ENCODE measurements at places on chromosomes 13 and 19.

DNA sequence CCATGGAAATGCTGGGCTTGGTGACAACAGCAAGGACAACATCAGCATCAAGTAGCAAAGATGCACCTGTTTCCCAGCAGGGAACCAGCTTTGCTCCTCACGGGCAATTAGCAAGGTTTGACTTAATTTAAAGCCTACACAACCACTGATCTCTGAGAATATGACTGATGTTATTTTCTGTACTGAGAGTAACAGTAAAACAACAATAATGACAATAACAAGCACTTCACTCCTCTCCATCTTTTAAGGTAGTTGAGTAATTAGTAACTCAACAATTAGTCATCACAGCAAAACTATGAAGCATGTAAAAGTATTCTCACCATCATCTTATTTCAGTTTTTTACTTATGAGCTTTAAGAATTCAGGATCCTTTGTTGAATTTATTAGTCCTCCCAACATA is 37.3 kb downstream of the ENOX1 start:
- no peak for DNase-seq

- no peak for DNase-seq
These were observed 9.6 kb upstream of the CEACAM6 start for GRCh38 chr19:41745756-41746155.

- no peak for DNase-seq
These were observed 14.6 kb downstream of the XRCC1 start for GRCh38 chr19:43560687-43561086.

- DNase-seq = no peak
These were observed 14.1 kb downstream of the CEBPG start for GRCh38 chr19:33387351-33388230.

DNA sequence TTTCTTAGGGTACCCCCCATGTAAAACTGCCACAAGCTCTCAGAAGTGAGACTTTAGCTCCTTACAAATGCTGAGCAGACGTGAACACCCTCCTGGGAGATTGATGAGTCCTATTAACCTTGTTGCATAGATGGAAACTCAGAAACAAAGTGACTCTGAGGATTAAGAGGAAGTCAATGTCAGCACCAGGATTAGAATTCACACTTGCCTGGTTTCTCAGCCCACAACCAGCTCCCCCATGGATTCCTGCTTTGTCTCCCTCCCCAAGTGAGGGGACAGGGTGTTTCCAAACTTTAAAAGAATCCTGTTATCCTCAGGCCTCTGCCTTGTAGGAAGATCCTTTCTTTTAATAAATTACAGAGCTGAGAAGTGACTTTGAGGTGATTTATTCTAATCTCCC is 324.4 kb downstream of the NDFIP2 start:
- no peak for DNase-seq

- DNase-seq = no peak
These were observed 1599.6 kb downstream of the SLITRK5 start for GRCh38 chr13:89270736-89271135.

DNA sequence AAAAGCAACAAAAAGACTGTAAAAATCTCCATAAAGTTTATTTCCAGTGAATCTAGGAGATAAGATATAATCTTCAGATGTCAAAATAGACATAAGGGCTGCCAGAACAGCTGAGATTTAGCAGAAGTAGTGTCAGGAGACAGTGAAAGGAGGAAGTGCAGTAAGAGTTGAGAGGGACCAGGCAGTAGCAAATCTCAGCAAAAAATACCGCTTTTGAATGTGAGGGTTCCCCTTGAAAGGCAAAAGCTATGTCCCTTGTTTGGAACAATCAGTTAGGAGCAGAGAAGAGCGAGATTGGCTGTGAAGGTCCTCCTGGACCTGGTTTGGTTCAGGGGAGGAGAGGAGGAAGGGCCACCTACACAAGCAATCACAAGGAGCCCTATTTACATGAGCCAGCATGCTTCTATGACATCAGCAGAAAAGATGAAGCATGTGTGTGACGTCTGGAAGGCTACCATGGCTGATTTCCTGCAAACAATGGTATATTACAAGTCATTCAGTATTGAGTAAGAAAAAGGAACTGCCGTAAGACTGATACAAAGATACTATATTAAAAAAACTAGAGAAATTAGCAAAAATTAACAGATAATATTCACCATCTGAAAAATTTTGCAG is 98.9 kb upstream of the SIAH3 start:
- DNase-seq = no peak

DNA sequence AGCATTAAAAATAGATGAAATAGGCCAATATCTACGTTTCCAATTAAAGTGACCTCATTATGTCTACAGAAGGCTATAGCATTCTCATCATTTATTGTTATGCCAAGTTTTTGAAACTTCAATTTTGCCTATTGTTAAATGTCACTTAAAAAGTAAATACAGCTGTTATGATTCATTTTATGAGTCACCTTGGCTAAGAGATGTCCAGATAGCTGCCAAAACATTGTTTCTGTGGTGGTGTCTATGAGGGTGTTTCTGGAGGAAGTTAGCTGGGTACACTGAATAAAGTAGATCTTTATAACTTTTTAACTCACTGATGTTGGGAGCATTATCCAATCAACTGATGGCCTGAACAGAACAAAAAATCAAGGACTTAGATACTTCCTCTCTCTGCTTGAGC is 1209.7 kb upstream of the PCDH9 start:
- no peak for DNase-seq

DNA sequence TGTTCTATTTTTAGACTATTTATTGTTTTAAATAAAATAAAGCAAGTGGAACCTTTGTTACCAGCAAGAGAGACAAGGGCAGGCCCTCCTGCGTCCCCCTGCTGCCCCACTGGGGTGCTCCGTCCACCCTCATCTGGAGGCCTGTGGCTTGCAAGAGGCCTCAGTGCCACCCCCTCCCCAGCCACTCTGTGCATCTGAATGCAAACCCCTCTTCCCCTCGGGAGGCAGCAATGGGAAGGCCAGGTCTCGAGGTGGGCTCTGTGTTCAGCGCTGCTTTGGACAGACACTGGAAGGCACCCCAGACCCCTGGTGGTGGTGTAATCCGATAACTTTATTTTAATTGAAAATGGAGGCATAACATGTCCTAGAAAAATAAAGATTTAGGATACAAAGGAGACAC is 4.6 kb downstream of the SIX5 start:
- no peak for DNase-seq

- no peak for DNase-seq
These were observed 4.4 kb downstream of the CKAP2 start for GRCh38 chr13:52459668-52460067.

DNA sequence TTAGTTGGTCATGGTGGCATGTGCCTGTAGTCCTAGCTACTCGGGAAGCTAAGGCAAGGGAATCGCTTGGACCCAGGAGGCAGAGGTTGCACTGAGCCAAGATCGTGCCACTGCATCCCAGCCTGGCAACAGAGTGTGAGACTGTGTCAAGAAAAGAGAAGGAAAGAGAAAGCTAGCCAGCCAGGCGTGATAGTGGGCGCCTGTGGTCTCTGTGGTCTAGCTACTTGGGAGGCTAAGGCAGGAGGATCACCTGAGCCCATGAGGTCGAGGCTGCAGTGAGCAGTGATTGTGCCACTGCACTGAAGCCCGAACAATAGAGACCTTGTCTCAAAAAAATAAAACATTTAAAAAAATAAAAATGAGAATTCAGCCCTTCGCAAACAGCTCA is 33.3 kb downstream of the TIMM13 start:
- no peak for DNase-seq

GRCh38 chr19:29819986-29820385 is 8.2 kb downstream of the CCNE1 start:
- DNase-seq = no peak

- no peak for DNase-seq
These were observed 1161.8 kb upstream of the MIR17HG start for GRCh38 chr13:90185734-90186133.

DNA sequence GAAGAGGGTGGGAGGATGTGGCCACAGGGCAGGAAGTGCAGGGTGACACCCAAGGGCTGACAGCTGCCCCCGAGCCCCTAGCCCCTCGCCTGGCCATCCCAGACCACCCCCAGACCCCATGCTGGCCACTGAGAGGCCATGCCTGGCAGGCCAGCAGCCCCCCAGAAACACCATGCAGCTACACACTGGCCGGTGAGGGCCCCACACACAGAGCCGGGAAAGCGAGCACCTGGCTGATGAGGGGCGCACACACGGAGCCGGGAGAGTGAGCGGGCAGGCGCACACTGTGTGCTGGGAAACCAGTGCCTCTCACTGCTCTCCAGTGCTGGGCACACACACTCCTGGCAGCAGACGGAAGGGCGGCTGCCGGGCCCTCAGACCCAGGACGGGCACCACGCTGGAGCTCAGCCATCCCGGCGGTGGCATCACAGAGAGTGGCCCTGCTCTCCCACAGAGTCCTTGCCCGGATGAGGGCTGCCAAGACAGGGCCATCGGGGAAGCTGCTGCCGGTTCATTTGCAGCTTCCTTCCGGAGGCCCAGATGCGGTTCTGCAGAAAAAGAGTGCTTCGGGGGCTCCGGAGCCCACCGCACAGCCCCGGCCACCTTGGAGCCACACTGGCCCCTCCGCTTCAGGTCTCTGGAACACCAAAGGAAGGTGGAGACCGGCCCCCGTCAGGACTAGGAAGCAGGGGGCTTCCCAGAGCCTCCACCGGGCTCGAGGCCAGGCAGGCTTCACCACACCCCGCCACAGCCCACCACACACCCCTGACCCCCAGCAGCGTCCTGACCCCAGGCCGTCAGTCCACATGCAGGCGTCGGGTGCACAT is 76.4 kb downstream of the SPACA7 start:
- DNase-seq = no peak

DNA sequence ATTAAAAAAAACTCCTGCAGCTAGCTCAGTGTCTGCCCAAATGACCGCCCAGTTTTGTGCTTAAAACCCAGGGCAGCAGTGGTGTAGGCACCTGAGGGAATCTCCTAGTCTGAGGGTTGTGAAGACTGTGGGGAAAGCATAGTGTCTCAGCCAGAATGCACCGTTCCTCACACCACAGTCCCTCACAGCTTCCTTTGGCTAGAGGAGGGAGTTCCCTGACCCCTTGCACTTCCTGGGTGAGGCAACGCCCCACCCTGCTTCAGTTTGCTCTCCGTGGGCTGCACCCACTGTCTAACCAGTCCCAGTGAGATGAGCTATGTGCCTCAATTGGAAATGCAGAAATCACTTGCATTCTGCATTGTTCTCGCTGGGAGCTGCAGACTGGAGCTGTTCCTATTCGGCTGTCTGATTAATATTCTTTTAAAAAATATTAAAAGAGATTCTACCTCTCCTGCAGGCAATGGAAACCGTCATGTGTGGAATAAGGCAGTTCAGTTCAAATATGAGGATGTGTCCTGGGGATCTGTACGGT is 645.7 kb downstream of the FGF9 start:
- no peak for DNase-seq

DNA sequence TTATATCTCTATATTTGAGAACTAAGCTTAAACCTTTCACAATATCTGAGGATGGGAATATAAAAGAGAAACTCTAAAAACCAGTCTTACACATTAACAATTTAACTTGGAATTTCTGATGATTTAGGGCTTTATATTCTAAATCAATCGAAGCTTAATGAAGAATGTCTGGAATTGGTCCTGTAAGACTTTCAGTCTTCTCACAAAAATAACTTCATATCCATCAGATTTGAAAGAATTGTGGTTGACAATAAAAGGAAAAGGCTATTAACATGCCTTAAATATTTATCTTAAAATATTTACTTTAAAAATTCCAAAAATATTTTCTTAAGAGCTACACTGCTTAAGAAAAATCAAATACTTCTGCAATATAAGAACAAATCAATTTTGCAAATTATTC is 27.3 kb downstream of the MYCBP2 start:
- DNase-seq = no peak

DNA sequence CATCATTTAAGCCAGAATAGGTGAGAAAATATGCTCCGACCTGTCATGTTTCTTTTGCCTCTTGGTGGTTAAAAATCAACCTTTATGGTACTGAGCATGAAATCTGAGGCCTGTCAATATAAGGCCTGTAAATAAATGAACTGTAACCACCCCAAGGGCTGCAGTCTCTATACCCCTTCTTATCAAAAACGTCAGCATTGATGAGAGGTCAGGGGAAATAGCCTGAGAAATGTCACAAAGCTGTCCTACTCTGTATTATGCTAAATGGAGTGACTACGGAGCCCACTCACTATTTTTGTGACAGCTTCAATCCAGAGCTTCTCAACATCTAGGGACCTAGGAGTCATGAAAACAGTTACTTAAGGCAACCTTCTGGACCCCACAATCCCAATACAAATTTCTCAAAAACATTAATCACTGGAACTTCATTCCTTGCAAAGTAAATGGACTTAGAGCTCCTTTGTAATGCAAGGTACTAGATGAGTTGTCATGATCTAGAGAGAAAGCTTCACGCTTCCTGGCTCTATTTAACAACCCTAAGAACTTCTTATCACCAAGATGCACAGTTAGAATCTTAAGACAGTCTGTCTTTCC is 2.7 kb upstream of the RAP2A start:
- no peak for DNase-seq

- no peak for DNase-seq
These were observed 1.7 kb downstream of the RBM26 start for GRCh38 chr13:79404361-79404760.

DNA sequence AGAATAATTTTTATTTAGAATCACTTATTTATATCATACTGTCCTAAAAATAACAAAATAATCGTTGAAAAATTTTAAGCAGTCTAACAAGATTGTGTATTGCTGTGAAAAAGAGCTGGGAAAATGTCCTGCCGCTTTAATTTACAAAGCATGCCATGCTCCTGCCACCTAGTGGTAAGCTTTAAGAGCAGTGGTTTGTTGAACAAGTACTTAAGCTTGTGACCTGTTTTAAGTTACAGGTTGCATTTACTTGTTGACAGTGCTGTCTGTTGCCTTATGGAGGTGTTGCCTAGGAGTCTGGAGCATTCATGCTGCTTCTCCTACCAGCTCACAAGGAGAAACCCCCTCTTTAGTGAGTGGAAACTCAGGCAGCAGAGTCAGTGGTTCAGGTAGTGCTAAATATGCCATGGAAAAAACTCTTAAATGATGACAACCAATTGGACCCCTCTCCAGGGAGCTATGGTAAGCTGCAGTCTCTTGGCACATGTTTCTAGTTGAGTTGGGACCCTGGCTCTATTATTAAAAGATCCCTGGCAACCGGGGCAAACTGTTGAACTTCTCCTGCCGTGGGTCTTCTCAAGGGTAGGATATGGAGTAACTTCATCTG is 68.4 kb downstream of the SPATA13 start:
- DNase-seq = no peak

DNA sequence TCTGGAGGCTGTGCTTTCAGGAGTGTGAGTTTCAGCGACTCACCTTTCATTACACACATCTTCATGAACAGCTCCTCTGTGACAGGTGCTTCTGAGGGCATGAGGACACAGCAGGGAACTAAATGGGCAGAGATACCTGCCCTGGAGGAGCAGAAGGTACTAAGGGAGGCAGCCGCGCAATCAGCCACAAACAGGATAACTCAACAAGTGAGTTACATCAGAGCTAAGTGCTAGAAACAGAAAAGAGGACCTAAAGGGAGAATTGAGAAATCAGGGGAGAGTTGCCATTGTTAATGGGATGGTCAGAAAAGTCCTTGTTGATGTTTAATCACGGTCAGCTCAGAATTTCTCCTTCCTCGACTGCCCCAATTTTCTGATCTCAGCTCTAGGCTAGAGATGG is 42.5 kb downstream of the SYDE1 start:
- DNase-seq = no peak
